NCI-H774 (cell line): ENCODE measurements at places on chromosomes 2 and 18.

DNA sequence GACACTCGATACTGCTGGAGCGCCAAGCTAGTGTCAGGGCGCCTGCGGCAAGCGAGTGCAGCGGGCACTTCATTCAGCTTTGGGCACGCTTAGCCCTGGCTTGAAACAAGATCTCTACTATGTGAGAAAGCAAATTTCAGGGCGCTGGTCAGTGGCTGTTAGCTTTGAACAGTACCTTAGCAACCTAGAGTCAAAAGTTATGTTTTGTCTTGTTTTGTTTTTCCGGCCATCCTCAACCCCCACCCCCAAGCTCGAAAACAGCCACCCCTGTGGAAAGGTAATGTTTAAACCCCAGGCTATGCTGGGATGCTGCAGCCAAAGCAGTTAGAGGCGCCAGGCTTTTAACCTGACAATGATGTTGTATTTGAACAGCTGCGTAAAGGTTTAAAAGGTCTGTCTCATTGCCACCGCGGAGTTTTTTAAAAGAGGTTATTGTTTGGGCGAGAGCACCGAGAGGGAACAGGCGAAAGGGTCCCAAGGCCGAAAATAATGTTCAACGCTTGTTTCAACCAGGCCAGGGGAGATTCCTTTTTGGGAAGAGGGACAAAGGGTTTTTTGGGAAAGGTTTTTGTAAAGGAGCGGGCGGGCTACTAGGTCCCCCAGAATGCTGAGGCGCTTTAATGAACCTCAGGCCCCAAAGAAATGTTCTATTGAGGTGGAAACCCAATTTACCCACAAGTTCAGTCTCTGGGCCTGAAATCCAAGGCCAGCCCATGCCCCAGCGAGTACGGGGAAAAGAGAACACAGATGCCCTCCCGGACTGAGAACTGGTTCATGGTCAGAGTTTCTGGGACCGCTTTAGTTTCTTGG is 2.3 kb upstream of the HOXD10 start:
- DNase-seq = peak; percentile 80

GRCh38 chr2:9758741-9759140 is 84.5 kb upstream of the TAF1B start:
- no peak for DNase-seq

GRCh38 chr2:220858101-220858500 is 714.0 kb downstream of the EPHA4 start:
- DNase-seq = no peak

DNA sequence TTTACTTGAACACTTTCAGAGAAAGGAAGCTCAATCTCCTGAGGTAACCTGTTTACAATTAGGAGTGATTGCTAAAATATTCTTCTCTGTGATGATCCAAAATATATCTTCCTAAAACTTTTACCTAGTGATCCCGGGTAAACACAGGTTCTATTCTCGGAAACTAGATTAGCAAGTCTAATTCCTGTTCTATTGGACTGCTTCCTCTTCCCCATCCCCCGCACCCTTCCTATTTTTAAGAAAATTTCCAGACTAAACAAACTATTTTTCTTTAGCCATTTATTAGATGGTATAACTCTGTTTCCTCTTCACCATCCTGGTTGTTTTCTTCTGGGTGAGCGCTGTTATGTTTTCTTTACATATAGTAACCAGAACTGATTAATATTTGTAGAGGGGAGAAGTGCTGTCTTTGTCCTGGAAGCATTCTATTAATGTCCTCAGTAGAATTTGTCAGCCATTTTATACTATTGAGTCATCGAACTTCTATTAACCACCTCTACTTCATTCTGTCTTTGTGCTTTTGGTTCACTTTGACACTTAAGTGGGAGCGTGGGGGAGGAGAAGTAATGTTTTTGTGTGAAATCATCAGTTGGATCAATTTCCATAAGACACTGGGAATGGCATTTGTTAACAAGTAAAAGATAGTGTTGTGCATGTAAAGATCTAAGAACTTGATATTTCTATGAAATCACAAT is 31.8 kb downstream of the CREB1 start:
- DNase-seq = no peak

DNA sequence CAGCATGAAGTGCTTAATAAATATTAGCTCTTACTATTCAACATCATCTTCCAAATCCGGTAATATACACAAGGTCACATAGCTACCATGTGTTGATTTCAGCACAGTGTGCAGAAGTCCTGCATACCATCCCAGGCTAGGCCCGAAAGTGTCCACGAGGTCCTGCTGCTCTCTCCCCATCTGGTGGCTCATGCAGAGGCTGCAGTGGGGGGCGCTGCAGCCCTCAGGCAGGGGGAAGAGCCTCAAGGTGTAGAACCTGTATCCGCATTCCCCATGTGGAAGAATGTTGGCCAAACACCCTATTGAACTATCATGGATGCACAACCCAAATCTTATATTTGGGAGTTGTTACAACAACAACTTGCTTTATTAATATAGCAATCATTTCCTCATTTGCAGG is 88.5 kb downstream of the ST6GAL2 start:
- DNase-seq = no peak

- peak; percentile 52 for DNase-seq
These were observed 102.3 kb downstream of the LIPG start for GRCh38 chr18:49663899-49664890.
